Hematopoietic multipotent progenitor cell (in vitro differentiated cells): ENCODE measurements at places on chromosomes 11 and 22.

- DNase-seq, result no peak
Observed at GRCh38 chr11:1225386-1226225, 2.7 kb downstream of the MUC5B start.

GRCh38 chr11:128467610-128468041 is 119.7 kb downstream of the ETS1 start:
- no peak for DNase-seq

DNA sequence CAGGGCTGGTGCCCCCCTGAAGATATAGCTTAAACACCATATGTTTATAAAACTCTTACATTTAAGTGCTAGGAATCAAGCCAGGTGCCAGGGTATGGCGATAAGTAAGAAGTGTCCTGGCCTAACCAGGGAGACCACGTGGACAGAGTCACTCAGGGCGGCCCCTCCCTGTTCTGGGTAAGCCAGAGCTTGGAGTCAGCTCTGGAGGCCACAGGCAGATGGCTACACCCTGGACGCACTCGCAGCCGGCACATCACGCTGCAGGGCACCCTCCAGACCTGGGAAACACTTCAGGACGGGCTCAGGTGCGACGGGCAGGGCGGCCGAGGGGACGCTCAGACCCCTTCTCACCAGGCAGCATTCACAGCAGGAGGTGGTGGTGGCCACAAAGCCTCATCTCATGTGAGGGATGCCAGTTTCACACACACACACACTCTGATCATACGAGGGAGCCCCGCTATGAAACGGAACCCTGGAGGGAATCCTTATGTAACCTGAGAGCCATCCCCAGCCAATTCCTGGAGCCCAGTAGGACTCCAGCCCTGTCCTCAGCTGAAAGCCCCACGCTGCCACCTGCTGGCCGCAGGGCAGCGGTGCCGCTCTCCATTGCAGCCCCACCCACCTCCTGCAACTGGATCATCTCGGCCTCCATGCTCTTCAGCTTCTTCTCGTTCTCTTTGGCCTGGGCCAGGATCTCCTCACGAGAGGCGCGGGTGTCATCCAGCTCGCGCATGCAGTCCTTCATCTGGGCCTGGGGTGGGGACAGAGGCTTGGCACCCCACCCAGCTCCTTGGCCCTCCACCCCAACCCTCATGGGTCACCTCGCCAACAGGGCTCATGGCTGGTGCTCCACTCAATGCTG is 33.4 kb downstream of the APOL1 start:
- DNase-seq, result peak; percentile 61

DNA sequence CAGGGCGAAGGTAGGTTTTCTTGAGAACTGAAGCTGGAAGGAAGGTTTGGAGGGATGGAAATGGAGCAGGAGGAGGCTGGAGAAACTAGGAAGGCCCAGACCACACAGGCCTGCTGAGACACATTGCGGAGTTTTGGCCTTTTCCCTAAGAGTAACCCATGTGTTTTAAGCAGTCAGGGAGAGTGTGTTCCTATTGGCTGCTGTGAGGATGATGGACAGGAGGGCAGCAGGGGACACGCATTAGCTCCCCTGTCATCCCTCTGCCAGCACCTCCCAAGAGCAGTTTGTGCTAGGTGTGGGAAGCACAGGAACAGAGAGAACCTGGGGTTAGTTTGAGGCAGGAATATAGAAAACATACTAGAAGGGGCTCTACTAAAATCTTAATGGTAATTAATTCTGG is 842.1 kb downstream of the TBC1D22A start:
- no peak for DNase-seq

- no peak for DNase-seq
Observed at GRCh38 chr11:82792822-82793569, 59.3 kb upstream of the FAM181B start.

DNA sequence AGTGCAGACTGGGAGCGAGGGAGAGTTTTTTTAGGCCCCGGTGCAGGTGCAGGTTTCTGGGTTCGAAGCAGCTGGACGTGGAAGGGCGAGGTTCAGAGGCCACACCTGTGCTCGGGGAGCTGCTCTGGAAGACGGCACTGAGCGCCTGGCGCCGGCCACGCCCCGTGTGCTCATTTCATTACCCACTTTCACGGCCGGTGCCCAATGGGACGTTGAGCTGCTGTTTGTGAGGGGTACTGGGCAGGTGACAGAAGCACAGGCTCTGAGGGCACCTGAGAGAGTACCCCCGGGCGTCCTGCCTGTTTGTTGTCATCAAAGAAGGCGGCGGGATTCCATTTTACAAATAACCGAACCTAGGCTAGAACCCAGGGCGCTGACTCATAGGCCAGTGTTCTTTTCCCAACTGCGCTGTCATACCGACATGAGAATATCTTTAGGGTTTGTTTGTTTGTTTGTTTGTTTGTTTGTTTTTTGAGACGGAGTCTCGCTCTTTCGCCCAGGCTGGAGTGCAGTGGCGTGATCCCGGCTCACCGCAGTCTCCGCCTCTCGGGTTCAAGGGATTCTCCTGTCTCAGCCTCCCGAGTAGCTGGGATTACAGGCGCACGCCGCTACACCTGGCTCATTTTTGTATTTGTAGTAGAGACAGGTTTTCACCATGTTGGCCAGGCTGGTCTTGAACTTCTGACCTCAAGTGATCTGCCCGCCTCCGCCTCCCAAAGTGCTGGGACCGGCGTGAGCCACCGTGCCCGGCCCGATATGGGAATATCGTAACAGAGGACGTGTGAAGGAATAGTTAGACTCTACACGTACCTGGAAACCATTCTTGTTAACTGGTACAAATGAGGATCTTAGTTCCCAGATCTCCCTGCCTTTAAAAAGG is 16.6 kb upstream of the SPTBN2 start:
- no peak for DNase-seq

DNA sequence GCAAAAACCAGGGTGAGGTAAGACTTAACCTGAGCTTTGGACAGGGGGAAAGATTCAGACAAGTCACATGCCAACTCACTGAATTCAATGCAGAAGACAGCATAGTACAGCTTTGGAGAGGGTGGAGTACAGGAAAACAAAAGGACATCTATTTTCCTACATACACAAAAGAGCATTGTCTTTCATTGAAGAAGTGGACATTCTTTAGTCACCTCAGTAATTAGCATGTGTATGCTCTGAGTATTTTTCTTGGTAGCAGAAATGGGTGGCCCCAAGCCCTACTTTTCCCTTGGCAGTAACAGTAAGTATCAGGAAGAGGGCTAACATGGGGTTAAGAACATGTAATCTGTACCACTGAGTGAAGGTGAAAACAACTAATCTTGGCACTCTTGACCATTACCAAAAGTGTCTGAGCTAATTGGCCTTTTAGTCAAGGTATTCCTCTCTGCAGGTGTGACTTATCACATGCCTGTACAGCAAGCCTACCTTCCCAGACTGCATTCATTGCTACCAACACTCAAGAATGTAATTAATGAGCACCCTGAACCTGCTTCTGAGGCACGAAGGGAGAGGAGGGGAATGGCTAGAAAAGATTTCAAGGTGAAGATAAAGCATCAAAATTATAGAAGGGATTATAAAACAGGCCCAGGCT is 33.9 kb downstream of the SYTL2 start:
- no peak for DNase-seq

DNA sequence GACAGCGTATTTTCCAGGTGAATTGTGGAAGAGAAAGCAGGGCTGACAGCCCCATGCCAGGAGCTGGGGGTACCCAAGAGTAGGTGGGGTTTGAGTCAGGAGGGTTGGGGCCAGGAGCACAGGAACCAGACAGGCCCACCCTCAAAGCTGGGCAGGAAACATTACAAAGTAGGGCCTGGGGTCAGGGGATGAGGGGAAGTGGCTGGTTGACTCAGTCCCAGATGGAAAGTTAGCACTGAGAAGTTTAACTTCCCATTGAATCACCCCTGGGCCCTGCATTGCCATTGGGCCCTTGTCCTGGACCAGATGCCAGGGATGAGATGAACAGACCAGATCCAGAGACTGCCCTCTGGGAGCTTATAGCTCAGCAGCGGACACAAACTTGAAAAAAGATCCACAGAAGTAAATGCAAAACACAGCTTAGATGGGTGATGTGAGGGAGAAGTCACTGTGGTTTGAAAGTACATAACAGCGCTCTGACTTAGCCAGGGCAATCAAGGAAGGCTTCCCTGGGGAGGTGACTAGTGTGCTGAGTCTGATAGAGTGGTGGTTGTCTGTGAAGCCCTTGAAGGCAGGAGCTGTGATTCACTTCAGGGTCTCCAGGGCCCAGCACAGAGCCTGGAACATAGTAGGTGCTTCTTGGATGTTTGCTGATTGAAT is 2.2 kb downstream of the MAFF start:
- no peak for DNase-seq

GRCh38 chr11:71937826-71938225 is 9.0 kb downstream of the RNF121 start:
- no peak for DNase-seq

DNA sequence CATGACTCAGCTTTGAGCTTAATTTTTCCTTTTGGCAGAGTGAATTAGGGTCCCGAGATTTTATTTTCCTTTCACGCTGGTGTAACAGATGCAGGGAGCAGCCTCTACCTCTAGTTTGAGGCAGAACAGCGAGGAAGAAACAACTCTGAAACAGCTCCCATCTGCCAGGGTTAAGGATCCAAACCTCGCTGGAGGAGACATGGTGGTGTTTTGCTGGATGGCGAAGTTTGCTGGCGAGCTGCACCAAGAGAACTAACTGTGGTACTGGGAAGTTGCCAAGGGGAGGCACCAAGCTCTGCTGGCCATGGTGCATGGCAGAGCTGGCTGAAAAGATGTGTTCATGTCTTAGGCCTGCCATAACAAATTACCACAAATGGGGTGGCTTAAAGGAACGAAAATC is 7.6 kb upstream of the ALKBH3 start:
- no peak for DNase-seq

- no peak for DNase-seq
Observed at GRCh38 chr11:100849009-100849900, 162.2 kb downstream of the ARHGAP42 start.

DNA sequence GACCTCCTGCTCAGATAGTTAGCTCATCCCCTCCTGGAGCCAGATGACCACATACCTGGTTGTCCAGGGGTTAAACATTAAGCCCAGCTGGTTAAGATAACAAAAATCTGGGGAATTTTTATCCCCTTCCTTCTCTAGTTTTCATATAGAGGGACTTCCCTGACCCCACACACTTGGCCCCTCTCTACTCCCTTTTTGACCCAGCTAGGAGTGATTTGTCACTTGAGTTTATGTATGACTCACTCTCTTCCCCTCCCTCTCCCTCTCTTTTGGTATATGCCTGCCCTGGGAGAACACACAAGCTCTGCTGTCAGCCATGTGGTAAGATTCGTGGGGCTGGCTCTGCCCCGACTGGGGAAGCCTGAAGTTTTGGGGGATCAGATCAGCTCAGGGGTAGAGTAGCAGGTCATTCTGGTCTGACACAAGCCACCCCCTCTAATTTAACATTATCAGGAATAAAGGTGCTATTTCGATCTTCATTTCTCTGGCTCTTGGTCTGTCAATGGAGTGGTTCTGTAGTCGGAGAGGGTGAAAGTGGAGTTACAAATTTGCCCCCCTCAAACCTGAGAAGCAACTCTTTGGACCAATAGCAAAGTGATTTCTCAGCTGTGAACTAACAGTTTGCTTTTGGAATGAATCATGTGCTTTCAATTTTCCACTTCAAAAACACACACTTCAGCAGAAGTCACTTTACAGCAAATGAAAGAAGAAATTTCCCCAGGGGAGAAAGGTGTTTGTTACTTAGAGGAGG is 415.3 kb upstream of the CADM1 start:
- no peak for DNase-seq

DNA sequence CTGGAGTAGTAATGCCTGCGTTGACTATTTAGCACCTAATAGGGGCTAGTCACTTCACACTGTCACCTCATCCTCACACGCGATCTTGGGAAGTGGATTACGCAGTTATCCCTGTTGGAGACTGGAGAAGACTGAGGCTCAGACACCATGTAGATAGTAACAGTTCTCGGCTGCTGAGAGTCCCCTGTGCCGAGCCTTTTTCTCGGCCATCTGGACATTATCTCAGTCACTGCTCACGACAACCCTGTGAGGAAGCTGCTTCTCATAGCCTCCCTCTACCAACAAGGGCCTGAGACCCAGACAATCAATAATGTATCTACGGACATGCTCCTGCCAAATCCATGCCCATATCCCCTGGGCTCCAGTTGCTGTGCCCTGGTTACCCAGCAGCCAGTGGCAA is 25.9 kb downstream of the SCUBE1 start:
- no peak for DNase-seq

GRCh38 chr22:25388415-25388814 is 169.0 kb downstream of the CRYBB2 start:
- DNase-seq, result no peak

DNA sequence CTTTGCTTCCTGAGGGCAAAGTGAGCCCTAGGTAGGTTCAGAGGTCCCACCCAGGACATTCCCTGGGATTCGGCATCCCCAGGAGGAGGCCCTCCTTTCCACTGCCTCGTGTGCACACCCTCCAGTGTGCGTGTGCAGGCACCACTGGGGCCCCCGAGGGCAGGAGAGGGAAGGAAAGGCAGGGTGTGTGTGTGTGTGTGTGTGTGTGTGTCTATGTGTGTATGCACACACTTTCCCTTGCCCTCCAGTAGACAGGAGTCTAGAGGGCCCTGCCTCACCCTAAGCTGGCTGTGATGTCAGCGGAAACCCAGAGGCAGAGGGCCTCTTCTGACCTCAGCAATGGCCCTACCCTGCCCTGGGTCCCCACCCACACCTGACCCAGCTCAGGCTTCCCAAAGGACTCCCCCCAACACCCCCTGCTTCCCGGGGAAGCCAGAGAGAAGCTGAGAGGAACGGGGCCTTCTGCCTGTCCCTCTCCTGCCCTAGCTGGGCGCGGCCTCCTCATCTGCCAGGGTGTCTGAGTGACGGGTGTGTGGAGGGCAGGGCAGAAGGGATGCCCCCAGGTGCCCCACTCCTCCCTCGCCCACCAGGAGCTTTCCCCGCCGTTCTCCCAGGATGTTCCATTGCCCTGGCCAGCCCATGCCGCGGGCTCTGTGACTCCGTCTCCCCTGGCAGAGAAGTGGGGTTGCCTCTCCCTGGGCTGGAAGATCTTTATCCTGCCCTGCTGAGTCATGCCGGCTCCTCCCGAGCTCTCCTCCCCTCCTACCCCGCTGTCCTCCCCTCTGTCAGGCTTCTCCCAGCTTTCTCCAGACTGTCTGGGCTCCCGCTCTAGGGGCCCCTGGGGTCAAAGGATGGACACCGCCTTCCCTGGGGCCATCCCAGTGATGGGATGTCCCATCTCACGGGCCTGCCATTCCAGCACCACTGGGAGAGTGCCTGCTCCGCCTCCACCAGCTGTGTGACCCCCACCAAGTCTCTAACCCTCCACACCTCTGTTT is 6.0 kb upstream of the CLCF1 start:
- DNase-seq, result no peak

DNA sequence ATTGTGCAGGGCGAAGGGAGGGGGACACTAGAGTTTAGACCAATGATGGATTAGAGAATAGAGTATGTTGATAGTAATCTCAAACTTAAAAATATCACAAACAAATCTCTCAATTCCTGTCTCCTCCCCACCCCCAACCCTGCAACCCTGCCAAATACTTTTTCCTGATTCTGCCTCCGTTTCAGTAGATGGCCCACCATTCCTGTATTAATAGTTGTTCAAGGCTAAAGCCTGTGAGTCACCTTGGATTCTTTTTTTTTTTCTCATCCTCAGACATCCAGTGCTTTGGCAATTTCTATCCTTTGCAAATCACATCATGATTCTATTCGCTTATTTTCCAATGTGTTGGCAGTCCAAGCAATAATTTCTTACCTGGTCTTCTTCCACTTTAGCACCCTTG is 207.9 kb downstream of the DYNC2H1 start:
- DNase-seq, result no peak
